ENCODE measurements at places on chromosomes 4 and X.

GRCh38 chr4:6674500-6675149 lies 19.1 kb upstream of the S100P start:
- no peak for DNase-seq

GRCh38 chr4:38674258-38675144 lies 10.5 kb downstream of the KLF3 start:
- DNase-seq = no peak

- no peak for DNase-seq
These were observed 20.3 kb downstream of the RGN start for GRCh38 chrX:47098338-47099094.

GRCh38 chrX:23513121-23513520 lies 154.2 kb upstream of the PRDX4 start:
- no peak for DNase-seq

- no peak for DNase-seq
These were observed 457.1 kb downstream of the MID1IP1 start for GRCh38 chrX:39258331-39258730.

- no peak for DNase-seq
These were observed 21.3 kb downstream of the DMD start for GRCh38 chrX:33190016-33190415.

DNA sequence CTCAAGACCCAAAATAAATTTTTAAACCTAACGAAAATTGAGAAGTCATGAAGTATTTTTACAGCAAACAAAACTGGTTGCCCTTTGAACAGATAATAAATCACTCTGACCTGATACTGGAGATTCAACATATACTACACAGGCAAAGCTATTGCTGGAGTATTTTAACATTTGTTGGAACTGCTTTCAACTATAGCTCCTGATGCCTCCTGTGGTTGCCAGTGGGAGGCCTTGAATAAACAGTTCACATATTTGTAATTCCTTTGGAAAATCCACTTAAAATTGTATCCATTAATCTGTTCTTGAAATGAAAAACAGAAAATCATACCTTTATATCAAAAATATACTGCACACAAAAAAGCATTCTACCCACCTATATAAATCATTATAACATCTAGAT lies 605.1 kb downstream of the KCTD8 start:
- DNase-seq = no peak

DNA sequence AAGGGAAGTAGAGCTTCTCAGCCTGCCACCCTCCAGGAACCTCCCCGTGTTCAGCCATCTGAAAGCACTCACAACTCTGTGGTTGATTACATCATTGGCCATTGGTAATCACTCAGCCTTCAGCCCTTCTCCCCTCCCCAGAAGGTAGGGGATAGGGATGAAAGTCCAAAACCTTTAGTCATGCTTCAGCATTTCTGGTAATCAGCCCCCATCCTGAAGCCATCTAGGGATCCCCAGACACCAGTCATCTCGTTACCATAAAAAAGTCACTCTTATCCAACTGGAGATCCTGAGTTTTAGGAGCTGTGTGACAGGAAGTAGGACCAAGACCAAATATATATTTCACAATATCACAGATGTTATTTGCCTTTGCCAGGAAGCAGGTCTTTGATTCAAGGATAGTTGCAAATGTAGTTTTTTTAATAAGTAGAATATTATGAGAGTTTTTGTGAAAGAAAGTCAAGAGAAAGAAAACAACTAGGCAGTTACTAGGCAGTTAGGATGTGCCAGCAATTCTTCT lies 364.6 kb upstream of the NOCT start:
- no peak for DNase-seq

DNA sequence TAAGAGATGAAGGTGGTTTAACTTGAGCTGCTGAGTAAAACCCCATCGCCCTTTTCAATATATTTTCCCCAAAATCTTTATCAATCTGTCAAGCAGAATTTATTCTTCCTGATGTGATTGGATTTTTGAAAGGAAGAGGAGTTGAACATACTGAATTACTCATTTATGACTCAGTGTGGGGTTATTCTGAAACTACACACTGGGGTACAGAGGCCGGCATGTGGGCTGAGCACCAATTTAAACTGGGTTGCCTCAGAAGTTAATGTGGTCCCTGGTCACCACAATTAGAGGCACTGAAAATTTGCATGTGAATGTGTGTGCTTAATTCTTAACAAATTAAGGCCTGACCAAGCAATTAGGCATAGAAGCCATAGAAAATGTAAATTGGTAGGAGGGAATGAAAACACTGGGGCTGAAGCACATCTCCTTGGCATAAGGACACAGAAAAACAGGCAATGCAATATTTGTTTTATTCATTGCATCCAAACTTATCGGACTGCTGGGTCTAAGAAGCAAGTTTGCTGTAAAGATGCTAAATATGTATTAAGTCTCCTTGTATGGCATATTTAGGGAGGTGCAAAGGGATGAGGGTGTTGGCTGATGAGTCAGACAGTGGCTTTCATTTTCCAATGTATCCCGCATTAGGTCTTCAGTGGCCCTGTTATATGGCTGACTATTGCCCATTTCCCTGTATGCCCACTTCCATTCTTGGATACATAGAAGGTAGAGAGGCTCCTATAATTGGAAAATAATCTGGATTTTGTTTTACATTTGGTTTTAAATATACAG lies 170.9 kb downstream of the IL15 start:
- no peak for DNase-seq

- DNase-seq = no peak
These were observed 317.0 kb upstream of the ANXA10 start for GRCh38 chr4:167775375-167775774.

DNA sequence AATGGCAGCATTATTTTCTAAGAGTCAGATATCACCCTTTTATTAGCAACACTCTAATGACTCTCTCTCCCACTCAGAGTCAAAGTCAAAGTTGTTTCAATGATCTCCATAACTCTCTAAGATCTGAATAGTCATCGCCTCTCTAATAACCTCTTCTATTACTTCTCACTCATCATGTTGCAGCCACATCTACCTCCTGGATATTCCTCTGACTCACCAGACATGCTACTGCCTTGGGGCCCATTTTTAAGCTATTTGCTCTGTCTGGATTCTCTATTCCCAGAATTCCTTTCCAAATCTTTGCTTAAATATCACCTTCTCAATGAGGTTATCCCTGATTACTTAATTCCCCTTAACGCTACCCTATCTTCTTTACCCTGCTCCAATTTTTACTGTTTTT lies 391.8 kb upstream of the MAGEB16 start:
- no peak for DNase-seq

DNA sequence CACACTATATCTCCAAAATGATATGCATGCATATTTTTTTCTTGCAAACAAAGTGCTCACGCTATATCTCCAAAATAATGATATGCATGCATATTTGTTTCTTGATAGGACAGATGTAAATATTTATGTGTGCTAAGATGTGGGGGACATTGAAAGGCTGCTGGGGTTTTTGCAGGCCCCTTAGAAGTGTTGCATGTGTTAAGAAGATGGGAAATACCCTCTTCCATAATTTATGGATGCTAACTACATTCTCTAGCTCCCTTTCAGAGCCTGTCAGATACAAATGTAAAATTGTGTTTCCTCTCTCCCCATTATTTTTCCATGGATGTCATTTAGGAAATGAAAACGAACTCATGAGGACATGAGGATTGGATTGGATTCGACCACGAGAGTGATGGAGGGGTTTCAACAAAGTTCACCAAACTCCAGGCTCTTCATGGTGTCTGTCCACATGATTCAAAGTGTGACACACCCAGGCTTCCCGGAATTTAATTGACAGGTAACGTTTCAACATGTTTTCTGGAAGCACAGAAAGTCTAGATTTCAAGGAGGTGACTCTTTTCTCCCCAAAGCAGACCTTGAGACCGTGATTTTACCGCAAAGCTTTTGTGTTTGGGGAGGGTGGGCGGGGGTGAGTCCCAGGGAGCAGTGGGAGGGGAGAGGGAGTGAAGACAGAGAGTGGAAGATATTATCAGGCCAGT lies 94.4 kb upstream of the CD99 start:
- DNase-seq = no peak

DNA sequence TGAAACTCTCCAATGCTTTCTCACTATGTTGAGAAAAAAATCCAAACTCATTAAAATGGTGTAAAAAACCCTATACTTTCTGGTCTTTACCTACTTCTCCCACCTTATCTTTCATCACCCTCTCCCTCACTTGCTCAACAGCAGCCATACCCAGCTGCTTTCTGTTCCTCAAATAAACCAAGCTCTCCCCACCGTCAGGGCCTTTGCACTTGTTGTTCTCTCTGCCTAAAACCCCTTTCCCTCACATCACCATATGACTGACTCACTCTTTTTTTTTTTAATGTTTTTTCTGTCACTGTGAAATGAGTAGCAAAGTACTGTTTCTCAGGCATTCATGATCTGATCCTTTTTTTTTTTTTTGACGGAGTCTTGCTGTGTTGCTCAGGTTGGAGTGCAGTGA lies 122.3 kb upstream of the TMEM164 start:
- no peak for DNase-seq

- no peak for DNase-seq
These were observed 96.4 kb upstream of the TTC29 start for GRCh38 chr4:147042046-147042445.

DNA sequence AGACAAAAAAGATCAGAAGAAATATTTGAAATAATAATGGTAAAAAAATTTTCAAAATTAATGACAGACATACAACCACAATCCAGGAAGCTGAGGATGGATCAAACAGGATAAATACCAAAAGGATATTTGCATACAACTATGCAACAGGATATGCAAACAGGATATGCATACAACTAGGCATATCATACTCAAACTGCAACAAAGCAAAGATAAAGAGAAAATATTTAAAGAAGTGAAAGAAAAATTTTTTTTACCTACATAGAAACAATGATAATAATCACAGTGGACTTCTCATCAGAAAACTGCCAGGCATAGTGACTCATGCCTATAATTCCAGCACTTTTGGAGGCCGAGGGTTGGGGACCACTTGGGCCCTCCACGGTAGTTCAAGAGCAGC lies 11.3 kb upstream of the DHX15 start:
- DNase-seq = no peak

DNA sequence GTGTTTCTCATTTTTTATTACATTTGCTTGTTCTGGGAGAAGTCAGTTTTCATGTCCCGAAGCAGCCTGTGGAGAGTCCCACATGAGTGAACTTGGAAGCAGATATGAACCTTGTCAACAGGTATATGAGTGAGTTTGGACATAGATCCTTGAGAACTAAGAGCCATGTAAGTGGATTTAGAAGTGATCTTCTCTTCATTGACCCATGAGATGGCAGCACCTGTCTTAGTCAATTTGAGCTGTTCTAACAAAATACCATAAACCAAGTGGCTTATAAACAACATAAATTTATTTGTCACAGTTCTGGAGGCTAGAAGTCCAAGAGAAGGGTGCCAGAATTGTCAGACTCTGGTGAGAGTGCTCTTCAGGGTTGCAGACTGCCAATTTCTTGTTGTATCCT lies 1043.8 kb downstream of the ADGRL3 start:
- no peak for DNase-seq

DNA sequence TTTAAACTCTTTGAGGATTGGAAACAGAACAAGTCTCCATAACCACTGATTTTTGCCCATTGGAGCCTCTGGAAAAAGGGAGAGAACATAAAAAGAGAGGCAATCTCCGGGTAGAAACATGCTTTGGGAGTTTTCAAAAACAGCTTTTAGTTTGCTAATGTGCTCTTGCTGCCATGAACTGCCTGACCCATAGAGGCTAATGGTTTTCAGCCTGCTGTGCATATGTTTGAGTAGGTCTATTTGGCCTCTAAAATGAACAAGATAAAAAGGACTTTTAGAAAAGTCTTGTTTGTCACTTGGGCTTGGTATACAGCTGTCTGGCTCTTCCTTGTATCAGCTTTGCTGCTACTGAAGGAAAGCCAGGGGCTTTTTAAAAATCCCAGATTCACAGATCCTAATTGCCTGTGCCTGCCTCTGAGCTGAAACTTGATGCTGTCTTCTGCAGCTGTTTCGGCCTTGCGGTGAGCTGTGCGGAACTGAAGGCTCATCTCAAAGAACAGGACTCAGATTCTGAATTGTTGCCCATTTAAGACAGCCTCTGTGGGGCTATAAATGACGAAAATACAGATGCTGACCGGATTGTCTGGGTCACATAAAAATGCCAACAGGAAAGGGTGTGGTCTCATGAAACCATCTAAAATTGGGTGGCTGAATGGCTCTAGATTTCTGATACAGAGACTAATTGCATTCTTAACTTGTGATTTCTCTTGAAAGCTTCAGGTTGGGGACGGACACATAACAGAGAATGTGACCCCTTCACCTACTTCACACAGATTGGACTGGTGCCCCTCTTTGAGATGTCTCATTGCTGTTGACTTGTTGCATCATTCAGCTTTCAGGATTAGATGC lies 18.4 kb upstream of the ZNF41 start:
- DNase-seq = no peak

- DNase-seq = peak; percentile 87
These were observed 1.7 kb downstream of the PDGFRA start for GRCh38 chr4:54230484-54231418.

GRCh38 chr4:40506066-40506465 lies 123.6 kb downstream of the RBM47 start:
- DNase-seq = no peak

GRCh38 chr4:182801636-182802035 lies 115.5 kb downstream of the DCTD start:
- DNase-seq = no peak

DNA sequence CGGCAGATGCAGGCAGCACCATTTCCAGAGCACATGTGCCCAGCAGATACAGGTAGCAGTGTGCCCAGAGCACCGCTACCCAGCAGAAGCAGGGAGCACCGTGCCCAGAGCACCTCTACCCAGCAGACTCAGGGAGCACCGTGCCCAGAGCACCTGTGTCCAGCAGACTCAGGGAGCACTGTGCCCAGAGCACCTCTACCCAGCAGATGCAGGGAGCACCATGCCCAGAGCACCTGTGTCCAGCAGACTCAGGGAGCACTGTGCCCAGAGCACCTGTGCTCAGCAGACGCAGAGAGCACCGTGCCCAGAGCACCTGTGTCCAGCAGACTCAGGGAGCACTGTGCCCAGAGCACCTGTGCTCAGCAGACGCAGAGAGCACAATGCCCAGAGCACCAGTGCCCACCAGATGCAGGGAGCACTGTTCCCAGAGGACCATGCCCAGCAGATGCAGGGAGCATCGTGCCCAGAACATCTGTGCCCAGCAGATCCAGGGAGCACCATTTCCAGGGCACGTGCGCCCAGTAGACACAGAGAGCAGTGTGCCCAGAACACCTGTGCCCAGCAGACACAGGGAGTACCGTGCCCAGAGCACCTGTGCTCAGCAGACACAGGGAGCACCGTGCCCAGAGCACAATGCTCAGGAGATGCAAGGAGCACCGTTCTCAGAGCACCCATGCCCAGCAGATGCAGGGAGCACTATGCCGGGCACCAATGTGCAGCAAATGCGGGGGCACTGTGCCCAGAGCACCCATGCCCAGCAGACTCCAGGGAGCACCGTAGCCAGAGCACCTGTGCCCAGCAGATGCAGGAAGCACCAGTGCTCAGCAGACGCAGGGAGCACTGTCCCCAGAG lies 236.4 kb downstream of the DHRSX start:
- DNase-seq = no peak

GRCh38 chr4:175424111-175424510 lies 388.0 kb downstream of the GPM6A start:
- DNase-seq = no peak

- no peak for DNase-seq
These were observed 39.9 kb downstream of the RAB40AL start for GRCh38 chrX:102976793-102977495.
